Colonic mucosa (tissue), 4 donors: ENCODE measurements at places on chromosomes 5 and 9.

- DNase-seq, result no peak
Measured at GRCh38 chr5:102875721-102876123, 120.6 kb downstream of the PAM start.

DNA sequence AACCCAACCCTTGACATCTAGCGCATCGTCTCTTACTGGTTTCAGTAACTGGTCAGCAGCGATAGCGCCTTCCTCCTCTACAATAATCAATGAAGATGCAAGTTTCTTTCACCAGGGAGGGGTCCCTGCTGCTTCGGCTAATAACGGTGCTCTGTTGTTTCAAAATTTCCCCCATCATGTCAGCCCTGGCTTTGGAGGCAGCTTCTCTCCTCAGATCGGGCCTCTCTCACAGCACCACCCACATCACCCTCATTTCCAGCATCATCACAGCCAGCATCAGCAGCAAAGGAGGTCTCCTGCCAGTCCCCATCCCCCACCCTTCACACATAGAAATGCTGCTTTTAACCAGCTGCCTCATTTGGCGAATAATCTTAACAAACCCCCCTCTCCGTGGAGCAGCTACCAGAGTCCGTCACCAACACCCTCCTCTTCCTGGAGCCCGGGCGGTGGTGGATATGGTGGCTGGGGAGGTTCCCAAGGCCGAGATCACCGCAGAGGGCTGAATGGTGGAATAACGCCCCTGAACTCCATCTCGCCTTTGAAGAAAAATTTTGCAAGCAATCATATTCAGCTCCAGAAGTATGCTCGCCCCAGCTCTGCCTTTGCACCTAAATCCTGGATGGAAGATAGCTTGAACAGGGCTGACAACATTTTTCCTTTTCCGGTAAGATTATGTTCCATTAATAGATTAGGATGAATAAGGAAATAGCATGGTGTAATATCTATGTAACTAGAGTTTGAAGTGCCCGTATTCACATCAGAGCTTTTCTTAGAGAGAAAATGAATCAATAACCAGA lies 2.2 kb downstream of the CPEB4 start:
- DNase-seq, result no peak

- no peak for DNase-seq
Measured at GRCh38 chr5:141040093-141040770, 10.9 kb upstream of the PCDHB1 start.

DNA sequence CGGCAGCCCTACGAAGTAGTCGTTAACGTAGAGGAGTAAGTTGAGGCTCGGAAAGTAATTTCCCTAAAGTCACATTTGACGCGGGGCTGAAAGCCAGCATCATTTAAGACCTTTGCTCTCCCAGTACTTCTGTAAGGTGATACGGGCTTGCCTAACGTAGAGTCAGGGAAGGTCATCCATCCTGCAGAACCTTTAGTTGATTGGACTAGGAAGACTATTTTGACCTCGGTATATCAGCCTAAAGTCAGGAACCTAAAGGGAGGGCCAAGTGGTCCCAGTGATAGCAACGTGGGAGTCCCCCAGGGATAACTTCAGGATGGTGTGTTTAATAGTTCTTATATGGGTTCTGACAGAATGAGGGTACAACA lies 657 bp downstream of the NUP214 start:
- DNase-seq, result no peak

- no peak for DNase-seq
Measured at GRCh38 chr5:56190497-56190896, 42.6 kb downstream of the ANKRD55 start.

DNA sequence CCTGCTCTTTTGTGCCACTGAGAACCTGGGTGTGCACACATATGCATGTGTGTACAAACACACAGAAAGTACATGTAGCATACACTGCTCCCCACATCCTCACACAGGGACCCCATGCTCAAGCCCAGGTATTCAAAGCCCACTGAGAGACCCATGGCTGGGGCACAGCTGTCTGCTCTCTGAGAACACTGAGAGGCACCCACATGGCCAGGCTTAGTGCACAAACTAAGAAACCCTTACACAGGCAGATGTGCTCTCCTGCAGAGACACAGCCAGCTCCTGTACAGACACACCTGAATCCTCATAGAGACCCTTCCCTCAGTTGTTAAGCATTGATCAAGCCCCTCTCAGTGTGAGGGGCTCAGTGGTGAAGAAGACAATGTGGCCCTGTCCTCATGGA lies 92.5 kb downstream of the CACNA1B start:
- no peak for DNase-seq

- DNase-seq, result no peak
Measured at GRCh38 chr9:135887585-135888050, 19.7 kb downstream of the CAMSAP1 start.

GRCh38 chr5:75389430-75389829 lies 52.4 kb downstream of the HMGCR start:
- DNase-seq, result no peak

DNA sequence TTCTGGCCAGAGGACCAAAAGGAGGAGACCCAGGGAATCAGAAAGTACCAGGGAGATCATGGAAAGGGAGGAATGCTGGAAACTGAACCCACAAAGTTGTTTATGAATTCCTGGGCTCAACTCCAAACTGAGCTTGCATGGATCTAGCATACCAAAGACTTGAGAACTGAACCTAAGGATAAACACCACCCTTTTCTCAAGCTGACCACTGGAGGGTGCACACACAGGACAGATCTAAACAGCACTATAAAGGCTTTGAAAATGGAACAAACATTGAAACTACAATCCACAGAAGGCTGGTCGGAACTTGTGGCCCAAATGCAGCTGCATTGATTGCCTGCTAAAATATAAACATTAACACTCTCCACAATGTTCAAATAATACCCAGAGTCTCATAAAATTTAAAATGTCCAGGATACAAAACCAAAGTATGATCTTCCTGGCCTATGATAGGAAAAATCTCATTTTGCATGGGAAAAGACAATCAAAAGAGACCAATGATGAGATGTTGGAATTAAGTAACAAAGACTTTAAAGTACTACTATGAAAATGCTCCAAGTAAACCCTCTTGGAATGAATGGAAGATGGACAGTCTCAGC lies 15.6 kb upstream of the IRF1 start:
- peak; percentile 64 for DNase-seq

DNA sequence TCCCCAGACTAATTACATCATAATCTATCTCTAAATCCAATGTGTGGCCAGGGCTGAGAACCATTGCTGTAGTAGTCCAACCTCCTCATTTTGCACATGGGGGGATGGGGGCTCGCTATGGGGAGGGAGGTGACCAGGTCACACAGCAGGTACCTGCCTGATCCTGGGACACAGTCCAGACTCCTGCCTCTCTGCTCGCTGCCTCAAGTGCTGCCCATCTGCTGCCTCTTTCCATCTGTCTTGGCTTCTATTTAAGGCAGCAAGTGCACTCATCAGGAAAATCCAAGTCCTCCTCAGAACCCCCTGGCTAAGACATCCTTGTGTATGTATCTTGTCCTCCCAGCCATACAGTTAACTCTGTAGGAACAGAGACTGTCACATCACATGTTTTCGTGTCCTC lies 57.7 kb upstream of the FRRS1L start:
- no peak for DNase-seq

GRCh38 chr5:54601411-54602230 lies 84.1 kb downstream of the SNX18 start:
- no peak for DNase-seq

GRCh38 chr5:133662578-133662977 lies 50.2 kb upstream of the FSTL4 start:
- no peak for DNase-seq
